ENCODE measurements at places on chromosomes 7 and 10.

DNA sequence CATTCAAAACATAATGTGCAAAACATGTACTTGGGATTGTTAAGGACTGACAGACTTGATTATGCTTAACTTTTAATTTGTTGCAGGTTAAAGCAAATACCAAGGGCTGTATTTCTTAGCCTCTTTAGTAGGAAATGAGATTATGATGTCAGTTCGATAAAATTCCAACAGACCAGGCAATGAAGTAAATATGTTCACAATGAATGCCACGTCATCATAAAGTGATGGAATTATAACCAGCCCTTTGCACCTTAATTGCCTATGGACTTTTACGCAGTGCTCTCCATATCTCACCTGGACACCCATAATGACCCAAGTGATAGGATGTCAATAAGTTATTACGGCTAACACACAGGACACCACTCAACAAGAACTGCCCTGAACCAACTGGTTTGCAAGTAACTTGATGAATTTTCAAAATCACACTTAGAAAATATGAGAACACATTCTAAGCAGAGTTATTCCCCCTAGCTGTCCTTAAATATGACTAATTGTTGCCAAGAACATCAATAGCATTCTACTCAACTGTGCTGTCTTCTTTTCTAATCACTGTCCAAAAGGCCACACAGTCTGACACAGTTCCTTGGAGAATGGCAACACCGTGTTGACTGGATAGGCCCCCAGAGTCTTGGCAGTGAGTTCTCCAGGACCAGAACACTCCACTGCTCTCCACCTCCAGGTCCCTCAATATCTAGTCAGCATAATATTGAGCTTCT lies 115.0 kb downstream of the CHCHD3 start:
- no peak for DNase-seq

- DNase-seq = peak; percentile 12
Measured at GRCh38 chr10:27680006-27680557, 65.5 kb downstream of the MKX start.

DNA sequence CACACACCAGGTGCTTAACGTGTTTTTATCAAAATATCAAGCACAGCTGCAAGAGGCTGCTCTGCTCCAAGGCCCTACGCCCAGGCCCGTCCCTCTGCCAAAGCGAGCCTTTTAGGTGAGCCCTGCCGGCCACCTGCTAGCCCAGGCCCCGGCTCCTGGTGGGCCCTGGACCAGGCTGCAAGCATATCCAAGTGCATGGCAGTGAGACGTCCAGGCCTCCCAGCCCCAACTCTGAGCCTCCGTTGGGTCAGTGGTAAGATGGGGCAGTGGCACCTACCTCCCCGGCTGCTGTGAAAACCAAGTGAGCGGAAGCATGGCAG lies 136.2 kb downstream of the LHPP start:
- DNase-seq = no peak

DNA sequence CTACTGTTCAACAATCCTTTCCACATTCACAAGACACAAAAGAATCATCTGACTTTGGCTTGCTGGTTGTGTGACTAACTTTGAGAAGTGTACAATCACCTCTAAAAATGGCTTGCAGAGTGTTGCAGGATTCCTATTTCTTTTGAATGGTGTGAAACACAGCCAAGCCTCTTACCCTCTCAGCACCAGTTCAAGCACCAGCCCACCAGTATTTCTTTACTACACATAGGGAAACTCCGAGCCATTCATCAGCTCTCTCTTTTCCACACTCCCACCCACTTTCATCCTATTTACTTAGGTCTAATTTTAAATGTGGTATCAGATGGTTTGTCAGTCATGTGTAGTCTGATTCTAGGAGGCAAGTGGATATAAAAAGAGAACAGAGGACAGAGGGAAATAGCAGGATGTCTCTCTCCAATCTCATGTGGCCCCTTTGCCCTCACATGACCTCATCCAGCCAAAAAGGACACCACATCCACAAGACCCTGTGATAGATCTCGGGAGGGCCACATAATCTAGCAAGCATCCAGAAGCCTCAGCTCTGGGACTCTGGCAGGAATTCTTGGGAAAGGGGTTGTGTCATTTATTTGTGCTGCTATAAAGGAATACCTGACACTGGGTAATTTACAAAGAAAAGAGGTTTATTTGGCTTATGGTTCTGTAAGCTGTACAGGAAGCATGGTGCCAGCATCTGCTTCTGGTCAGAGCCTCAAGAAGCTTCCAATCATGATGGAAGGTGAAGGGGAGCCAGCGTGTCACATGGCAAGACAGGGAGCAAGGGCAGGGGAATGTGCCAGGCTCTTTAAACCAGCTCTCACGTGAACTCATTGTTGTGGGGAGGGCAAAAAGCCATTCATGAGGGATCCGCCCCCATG lies 66.8 kb upstream of the NEBL start:
- no peak for DNase-seq

DNA sequence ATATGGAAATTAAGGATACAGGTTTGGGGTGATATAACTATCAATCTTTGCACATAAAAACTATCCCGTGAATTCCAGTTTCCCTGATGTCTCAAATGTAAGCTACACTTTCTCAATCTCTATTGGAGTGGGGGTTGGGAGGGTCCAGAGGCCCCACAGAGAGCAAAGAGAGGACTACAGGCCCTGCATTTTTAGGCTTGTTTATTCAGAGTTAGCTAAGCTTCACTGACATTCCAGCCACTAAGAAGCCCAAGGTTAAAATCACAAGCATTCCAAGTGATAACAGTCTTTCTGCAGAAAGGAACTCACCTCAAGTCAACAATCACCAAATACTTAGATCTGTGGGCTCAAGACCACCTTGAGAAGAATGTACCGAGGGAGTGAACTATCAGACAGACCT lies 31.6 kb upstream of the LAMB1 start:
- DNase-seq = peak; percentile 46

DNA sequence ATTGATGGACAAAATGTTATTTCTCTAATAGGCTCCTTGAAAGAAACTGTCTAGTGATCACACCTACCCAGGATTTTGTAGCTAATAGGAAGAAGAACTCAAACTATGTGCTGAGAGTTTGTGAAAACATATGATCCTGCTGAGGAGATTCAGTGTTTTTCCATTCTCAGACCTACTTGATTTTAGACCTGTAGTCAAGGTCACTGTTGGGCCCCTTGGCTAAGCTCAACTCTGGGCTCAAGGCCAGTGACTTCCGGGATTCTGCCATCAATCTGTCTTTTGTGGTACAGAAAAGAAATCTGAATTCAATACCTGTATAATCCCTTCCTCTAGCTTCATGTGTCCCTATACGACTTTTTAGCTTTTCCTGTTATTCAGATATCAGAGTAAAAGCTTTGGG lies 79.7 kb upstream of the FERD3L start:
- DNase-seq = no peak

- DNase-seq = no peak
Measured at GRCh38 chr7:14016950-14017349, 27.5 kb upstream of the ETV1 start.

DNA sequence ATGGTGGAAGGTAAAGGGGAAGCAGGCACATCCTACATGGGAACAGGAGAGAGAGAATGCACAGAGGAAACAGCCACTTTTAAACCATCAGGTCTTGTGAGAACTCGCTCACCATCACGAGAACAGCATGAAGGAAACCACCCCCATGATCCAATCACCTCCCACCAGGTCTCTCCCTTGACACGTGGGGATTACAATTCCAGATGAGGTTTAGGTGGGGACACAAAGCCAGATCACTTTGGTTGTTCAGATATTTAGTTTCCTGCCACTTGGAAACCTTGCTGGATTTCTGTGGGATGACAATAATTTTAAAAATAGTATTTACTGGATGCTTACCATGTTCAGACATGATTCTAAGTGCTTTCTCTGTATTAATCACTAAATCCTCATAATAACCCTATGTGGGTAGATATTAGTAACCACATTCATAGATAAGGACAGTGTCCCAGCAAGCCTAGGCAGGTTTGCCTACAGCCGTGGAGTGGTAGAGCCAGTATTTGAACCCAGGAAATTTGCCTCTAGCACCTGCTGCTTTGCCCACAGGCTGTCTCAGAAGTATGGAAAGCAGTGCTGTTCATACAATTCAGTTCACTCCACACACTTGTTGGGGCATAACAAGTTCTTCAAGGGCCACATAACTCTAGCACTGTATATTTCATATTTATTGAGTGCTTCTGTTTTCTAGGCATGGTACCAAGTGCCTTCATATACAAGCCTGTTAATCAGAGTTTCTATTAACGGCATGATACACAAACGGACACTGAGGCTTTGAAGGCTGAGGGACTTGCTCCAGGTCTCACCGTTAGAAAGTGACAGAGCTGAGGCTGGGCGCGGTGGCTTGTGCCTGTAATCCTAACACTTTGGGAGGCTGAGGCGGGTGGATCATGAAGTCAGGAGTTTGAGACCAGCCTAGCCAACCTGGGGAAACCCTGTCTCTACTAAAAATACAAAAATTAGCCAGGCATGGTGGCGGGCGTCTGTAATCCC lies 8.3 kb downstream of the TLL2 start:
- DNase-seq = no peak

GRCh38 chr10:88066876-88067275 lies 203.5 kb downstream of the PTEN start:
- no peak for DNase-seq

Data from ELF-1 (cell line).